ENCODE measurements at places on chromosomes 1 and 21.

DNA sequence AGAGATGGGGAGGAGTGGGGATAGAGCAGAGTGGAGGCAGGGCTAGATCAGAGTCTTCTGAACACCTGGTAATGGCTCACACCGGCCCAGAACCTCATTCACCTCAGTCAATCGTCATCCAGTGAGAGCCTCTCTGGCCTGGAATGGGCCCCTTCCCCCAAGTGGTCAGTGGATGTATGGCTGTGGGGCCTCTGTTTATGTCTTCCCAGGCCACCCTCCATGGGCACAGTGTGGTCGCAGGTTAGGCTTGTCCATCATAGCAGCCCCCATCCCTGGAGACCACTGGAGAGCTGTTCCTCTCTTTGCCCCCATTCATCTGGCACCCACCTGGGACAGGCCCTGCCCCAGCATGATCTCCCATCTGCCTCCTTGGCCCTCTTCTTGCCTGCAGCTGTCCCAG, 29.6 kb upstream of the TENT5C start:
- no peak for DNase-seq

GRCh38 chr1:227351443-227351842, 33.2 kb upstream of the CDC42BPA start:
- no peak for DNase-seq

- DNase-seq: no peak
These were observed 176.2 kb downstream of the RHOU start for GRCh38 chr1:228911225-228912210.

- no peak for DNase-seq
These were observed 40.1 kb upstream of the PLEKHO1 start for GRCh38 chr1:150109586-150109985.

GRCh38 chr1:154557939-154558719, at the start of gene UBE2Q1:
TSS of gene UBE2Q1 (minus strand) at chr1:154558662. CDS start at chr1:154558553, 109 bp downstream.
- no peak for DNase-seq

DNA sequence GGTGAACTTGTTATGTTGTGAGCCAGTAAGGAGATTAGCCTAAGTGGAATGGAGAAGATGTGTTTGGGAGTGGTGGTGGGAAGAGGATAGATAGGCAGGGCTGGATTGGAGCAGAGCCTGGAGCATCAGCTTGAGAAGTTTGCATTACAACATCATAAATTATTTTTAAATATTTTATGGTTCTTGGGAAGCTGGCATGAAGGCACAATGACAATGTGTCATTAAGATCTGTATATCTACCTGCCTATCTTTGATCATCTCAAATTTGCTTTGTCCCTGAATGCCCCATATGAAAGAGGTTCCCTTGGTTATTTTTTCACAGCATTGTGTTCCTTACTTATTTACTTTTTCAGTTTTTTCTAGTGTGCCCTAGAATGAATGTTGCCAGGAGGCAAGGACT, 32.3 kb downstream of the HRNR start:
- no peak for DNase-seq

DNA sequence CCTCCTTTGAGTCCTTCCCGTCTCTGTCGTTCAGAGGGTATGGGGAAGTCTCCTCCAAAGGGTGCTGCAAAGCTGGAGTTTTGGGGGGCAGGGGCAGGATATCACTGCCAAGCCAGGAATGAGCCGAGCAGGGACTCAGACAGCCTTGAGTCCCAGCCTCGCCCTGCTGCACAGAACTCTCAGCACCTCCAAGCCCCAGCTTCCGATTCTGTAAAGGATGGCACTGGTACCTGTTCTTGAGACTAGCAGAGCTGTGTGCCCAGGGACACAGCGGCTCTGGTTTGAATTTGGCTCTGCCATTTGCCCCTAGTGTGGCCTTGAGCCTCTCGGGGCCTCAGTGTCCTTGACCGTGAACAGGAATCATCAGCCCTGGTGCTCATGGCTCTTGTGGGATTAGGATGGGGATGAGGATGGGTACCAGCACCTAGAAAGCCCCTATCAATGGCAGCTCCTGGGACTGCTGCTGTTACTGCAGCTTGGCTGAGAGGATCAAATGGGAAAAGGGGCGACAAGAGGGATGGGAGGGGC, 1.5 kb upstream of the FBLIM1 start:
- DNase-seq: no peak

GRCh38 chr1:117607471-117607870, 1.6 kb downstream of the TENT5C start:
- no peak for DNase-seq

DNA sequence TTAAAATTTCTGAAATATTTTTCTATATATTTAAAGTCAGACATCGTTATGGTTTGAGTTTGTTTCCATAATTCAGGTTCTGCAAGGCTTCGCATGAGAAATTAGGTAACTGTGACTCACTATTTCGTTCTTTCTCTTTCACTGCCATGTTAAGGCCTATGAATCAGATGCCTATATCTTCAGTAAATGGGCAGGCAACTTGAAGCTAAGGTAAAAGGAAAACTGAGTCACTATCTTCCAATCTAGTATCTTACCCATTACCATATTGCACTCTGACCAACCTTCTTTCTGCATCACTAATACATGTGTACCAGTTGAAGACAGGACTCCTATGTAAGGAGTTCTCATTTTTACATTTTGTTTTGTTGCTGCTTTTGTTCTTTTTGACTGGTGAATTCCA, 37.8 kb downstream of the PYHIN1 start:
- no peak for DNase-seq

- no peak for DNase-seq
These were observed 8.8 kb downstream of the PRXL2B start for GRCh38 chr1:2595261-2595811.

DNA sequence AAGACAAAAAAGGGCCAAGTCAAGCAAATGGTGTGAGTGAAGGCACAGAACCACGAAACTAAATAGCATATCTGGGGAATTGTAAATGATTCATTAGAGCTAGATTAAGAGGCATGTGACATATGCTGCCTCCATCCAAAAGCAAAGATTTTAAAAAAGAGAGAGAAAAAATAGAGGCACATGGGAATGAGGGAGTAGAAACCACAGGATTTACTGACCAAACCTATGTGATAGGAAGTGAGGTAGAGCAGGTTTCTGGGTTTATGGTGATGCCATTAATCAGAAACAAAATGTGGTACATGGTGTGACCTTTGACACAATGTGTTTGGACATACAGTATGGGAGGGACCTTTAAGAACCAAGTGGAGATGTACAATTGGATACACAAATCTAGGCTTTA, 13.6 kb downstream of the C1orf52 start:
- DNase-seq: no peak

DNA sequence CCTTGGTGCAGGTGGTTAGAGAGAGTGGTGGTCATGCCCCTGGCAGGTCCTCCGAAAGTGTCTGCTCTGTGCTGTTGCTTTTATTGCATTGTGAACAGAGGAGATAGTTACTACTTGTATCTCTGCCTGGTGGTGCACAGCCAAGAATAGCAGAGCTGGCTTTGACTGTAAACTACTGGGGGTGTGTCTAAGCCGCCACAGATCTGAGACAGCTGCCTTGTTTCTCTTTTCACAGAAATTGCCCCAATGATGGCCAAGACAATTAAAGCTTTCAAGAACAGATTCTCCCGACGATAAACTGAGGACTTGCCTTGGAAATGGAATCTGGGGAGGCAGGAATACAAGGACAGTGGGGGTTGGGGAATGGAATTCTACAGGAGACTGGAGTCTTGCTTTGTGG, 16.0 kb downstream of the ELOA start:
- DNase-seq: no peak

DNA sequence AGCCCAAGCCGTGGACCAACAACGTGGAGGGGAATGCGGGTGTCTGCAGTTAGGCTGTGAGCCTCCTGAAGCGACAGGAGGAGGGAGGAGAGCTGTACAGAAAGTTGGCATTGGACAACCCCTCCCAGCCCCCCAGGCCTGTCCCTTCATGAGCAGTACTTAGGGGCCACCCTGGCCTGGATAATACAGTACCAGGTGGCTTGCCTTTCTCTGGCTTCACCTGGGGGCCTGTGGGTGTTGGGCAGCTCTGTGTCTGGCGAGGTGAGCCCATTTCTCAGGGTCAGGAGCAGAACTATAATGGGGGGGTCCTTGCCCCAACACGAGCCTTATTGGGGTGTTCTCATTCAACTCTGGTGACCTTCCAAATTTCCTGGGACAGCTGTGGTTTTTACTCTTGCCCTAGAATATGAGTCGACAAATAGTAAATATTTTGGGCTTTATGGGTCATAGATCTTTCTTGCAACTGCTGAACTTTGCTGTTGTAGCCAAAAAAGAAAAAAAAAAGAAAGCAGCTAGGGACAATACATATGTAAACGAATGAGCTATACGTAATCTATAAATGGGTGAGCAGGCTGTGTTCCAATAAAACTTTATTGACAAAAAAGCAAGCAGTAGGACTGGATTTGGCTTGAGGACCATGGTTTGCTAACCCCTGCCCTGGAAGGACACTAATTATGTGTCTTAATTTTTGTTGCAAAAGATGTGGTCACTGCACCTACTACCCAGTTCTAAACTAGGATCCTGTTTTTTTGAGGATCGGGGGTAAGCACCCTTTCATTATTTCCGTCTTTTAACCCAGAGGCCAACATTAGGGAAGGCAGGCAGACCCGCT, 11.4 kb downstream of the COQ8A start:
- no peak for DNase-seq

DNA sequence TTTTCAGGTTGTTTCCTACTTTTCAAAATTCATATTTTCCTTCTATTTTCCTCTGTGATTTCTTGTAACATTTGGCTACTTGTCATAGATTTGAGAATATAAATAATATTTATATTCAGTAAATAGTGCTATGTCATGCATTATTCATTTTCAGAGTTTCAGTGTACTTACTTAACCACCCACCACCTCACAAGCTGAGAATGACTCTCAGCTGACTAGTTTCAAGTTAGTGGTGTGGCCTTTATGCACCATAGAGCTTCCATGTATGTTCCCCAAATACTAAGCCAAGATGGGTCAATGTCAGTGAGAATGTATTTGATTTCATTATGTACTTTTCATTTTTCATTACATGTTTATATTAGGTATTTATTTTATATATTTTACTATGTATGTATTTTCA, 56.9 kb upstream of the RGS1 start:
- DNase-seq: no peak

DNA sequence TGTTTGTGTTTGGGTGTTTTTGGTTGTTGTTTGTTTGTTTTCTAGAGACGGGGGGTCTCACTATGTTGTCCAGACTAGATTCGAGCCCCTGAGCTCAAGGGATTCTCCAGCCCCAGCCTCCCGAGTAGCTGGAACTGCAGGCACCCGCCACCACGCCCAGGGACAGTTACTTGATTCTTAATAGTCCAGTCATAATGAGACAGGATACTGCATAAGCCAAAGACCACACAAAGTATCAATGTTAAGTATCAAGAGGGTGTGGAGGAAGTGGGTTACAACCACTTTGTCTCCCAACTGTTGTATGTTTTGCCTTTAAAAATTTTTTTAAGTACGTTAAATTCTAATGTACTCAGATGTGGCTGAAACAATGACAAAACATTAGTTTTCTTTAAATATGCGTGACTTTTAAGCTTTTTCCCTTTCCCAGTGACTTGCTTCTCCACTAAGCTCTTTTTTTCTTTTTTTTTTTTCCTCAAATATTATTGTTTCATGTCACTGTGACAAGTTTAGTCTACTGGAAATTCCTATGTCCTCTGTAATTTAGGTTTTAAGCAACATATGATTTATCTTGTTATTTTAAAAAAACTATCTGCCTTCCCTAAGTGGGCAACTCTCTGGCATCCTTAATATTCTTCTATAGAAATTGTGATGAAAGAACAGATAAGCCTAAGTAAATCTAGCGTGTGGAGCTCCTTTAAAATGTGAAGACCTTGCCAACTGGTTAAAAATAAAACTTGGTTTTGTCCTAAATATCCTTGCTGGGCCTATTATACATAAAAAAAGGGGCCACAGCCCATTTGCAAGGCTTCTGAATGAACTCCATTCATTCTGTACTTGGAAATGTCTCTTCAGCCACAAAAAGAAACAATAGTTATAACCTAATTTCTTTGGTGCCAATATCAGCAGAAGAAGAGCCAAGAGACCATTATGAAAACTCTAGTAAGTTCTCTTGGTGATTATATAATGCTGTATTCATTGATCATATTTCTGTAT, 56.2 kb upstream of the DPH5 start:
- no peak for DNase-seq

DNA sequence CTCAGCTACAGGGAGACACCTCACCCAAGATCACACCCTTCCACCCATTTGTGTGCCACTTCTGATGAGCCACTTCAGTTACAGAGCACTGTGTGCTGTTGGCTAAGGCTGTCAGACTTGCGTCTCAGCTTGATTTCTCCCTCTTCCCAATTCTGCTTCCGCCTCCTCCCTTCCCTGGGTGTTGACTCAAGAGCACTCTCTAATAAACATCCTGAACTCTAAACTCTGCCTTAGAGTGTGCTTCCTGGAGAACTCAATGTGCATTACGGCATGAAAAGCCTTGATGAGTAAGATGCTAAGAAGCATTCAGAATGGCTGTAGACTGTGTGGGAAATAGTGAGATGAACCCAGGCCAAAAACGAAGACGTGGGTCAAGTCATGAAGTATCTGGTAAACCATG, 54.9 kb upstream of the S1PR1 start:
- no peak for DNase-seq

DNA sequence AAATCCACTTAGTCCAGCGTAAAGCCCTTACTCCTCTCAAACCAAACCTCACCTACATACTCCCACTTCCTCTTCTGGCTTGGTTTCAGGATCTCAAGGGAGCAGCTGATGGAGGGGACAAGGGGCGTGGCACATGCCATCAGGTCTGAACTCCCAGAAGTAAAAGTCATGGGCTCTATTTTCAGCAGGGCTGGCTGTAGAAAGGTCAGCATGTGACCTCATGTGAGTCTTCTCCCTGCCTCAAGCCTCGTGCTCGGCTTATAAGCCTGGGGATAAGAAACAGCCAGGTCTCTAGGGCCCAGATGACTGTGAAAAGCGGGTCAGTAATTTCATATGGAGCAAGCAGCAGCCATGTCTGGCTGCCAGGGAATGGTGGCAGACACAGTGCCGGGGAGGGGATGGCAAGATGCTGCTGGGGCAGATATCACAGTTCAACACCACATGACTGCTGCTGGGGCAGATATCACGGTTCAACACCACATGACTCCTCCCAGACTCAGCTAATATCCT, 227.9 kb downstream of the KCNH1 start:
- no peak for DNase-seq
